ENCODE measurements at places on chromosomes 6 and 20.
A peak's percentile ranks its signal among the peaks of the same experiment; 100 is the strongest.

DNA sequence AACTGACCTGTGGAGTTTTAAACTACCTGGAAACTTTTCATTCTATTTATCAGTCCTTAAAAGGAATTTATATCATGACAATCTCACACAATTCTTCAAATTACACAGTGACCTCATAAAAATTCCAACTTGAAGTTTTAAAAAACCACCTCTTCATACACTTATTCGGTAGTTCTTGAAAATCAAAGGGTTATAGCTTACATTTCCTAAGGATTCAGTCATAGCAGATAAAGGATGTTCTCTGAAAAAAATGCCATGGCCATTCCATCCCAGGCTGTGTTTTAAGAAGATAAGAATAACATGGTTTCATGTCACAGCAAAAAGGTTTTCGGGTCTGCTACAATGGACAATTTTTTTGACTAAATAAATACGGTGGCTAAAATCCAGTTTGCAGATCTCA, 41.2 kb downstream of the GOPC start:
- DNase-seq: no peak

DNA sequence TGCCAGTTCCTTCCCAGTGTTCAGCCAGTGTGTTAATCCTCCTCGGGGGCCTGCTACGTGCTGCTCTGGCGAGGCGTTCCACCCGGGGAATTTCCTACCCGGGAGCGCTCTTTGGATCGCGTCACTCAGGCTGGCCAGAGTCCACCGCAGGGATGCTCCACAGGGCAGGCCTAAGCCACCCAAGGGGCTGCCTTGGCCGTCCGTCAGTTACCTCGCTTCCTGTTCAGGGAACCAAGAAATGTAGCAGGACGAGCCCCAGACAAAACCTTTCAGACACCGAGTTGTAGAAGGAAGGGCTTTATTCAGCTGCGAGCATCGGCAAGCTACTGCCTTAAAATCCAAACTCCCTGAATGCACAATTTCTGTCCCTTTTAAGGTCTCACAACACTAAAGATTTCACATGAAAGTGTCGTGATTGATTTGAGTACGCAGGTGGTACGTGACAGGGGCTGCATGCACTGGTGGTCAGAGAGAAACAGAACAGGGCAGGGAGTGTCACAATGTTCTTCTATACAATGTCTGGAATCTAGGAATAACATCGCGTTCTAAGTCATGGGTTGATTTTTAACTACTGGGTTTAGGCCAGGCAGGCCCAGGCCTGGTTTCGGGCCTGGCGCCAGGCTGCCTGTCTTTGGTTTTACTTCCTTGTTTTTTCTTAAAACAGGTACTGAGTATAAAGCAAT, 15.7 kb upstream of the POU5F1 start:
- no peak for DNase-seq

GRCh38 chr6:52352239-52353018, 9.5 kb upstream of the PAQR8 start:
- no peak for DNase-seq

DNA sequence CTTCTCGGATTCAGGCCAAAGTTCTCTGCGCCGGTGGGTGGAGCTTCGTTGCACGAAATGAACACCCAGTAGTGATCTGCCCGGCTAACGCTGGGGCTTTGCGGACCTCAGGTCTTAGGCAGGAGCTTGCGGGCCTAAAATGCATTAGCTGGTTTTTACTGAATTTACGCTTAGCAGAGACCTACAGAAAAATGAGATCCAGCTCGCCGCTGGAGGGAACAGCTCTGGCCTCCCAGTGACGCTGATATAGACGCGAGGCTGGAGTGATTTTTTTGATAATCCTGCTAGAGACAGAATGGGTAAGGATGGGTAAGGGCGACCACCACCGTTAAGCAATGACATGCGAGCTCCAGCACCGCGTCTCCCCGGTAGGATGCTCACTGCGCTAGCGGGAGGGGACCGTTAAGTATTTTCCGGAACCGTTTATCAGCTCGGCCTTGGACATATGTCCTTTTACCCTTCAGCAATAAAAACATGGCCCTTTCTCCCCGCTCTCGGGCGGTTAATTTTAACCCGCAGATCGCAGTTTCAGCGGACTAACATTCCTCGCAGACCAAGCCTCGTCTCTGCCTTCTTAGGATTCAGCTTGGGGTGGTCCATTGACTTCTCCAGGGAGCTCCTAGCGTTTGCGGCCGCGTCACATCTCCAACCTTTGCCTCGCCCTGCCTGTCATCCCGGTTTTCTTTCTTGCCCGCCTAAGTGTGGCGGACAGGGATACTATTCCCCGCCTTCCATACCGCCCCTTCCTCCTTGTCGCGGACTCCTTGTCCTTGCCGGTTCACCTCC, 109.3 kb downstream of the GPX5 start:
- DNase-seq: peak; percentile 72

GRCh38 chr20:47788741-47789080, 3.4 kb upstream of the SULF2 start:
- no peak for DNase-seq

GRCh38 chr6:163634211-163635171, 220.0 kb downstream of the QKI start:
- DNase-seq: no peak

DNA sequence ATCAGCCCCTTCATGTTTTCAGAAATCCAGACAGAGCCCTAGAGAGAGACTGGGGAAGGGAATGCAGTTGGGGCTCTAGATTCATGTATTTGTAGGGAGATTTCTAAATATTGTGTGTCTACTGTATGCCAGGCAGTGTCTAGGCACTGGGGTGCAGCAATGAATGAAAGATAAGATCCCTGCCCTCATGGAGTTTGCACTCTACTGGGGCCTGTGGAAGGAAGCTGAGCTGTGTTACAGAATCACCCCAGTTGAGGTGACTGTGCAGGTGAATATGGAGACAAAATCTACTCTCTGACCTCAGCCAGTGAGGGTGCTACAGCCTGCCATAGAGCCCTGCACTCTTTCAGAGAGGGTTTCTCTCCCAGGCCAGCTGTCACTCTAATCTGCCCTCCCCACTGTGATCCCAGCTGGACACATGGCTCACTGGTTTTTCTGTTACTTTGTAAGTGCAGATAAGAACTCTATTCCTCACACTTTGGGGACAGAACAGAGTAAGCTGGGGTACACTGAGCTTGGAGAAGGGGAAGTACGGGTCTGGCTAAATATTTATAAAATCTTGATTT, 69.2 kb upstream of the E2F3 start:
- DNase-seq: peak; percentile 81

Data from NCI-H524 (cell line).